Hematopoietic multipotent progenitor cell treated with erythropoietin and hydrocortisone succinate and interleukin-3 and kit ligand, for 8 days (in vitro differentiated cells): ENCODE measurements at places on chromosomes 6 and 20.

DNA sequence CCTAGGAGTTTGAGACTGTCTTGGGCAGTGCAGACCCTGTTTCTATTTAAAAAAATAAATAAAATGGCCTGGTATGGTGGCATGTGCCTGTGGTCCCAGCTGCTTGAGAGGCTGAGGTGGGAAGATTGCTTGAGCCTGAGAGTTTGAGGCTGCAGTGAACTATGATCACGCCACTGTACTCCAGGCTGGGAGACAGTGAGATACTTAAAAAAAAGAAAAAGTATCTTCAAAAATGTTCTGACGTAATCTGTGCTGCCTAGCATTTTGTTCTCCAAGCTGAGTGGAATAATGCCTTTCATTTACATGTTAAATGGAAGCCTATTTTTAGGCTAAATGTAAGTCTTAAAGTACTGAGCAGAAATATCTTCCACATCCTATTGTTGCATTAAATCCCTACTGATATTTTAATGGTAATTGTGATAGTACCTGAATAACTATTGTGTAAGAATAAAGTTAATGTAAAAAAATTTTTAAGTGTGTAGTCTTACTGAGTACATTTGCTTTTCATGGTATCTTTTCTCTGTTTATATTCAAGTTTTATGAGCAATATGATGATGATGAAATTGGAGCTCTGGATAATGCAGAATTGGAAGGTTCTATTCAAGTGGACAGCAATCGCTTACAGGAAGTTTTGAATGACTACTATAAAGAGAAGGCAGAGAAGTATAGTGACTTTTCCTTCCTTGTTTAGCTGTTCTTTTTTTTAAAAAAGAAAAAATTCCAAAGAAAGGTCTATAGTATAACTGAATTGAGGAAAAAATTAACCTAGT is 4.2 kb upstream of the ZC2HC1B start:
- DNase-seq, result no peak

GRCh38 chr6:20265842-20266241 is 53.6 kb upstream of the MBOAT1 start:
- no peak for DNase-seq

DNA sequence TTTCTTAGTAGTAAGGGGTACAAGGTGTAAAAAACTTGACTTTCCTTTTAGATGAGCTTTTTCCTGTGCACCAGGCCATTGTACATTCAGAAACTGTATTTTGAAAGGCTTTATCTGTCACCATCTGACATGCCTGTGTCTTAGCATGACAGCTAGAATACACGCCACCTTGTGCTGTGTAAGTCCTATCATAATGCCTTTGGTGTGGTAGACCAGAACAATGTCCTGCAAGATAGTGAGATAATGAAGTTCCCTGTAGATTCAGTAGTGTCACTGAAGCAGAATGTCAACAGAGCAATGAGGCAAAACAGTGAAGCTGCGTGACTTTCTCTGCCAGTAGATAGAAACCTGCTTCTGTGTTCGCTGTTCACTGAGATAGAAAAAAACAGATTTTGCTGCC is 105.8 kb downstream of the JAG1 start:
- no peak for DNase-seq

DNA sequence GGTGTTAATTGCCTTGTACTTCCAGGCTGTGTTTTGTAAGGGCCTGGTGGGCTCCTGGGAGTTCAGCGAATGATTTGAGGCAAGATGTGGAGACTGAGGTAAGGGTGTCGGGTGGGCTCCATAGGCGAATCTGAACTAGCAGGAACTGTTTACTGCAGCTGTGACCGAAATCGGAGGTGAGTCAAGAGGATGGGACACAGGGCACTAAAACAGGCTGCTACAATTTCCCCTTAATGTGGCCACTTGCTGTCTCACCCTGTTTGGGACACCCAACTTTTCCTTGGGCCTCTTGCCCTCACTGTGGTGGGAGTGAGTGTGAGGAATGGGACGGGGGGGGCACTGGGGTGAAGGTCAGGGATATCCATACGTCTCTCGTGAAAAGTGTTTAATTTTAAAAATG is 53.9 kb upstream of the MCUR1 start:
- no peak for DNase-seq

DNA sequence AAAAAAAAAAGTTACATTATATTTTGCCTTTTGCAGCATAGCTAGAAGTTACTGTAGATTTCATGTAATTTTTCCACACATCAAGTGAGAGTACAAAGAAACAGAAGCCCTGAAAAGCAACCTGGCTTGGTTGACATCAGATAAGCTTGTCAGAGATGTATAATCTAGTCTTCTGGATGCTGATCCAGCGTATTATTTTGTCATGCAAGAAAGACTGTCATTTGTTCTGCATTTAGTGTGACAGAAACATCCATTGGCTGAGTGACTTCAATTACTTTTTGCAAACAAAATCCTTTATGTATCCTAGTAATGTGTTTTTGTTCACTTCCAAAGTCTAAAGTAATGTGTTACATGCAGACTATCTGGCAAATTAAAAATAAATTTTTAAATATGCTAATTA is 75.3 kb downstream of the FAM83B start:
- no peak for DNase-seq

- DNase-seq, result no peak
Measured at GRCh38 chr6:112330071-112330878, 16.9 kb upstream of the RFPL4B start.

DNA sequence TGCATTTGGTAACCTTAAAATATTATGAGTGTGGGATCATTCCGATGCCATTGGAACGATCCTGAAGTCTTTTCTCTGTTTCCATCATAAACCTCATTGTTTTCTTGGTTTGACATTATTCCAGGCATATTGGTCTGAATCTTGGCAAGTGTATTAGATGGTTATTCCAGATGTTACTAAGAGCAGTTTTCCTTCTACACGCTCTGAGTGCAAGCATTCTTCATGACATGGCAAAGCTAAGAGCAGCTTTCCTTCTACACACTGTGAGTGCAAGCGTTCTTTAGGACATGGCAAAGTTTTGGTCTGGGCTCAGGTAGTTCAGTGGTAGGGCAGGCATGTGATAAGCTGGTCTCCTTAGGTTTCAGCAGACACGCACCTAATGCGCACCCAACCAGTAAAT is 53.0 kb downstream of the SMOC2 start:
- DNase-seq, result no peak

GRCh38 chr6:126307849-126308248 is 32.1 kb upstream of the CENPW start:
- no peak for DNase-seq

DNA sequence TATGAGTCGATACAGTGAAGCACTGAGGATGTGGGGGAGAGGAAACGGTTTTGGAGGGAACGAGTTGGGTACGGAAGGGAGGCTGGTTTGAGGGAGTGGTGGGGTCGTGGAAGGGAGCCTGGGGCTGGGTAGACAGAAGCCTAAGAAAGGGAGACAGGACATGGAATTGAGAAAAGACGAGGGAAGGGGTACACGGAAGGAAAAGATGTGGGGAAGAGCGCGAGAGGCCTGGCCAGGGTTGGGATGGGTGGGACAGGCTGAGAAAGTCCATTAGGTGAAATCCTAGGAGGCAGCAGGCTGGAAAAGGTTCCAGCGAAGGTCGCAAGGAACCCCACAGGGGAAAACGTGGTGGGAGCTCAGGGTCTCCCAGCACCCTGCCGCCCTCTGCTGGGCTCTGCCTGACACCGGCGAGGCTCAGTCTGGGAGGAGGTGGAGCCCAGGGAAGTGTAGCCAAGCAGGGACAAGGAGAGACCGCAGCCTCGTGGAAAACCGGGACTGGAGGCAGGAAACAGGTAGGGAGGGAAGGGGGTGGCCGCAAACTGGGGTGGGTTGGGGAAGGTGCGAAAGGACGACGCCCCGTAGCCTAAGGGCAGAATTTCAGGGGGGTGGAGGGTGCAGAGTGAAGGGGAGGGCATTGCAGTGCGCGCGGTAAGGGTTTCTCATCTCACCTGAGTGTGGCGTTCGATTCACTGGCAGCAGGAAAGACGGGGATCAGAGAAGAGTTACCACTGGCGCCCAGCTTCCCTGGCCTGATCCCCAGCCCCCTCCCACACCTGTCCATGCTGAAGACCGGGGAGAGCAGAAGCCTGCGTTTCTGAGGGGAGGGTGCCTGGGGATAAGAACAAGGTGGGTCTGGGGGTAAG is 4.3 kb downstream of the GABBR1 start:
- DNase-seq, result peak; percentile 33

- no peak for DNase-seq
Measured at GRCh38 chr6:161130967-161131766, 139.6 kb downstream of the MAP3K4 start.

DNA sequence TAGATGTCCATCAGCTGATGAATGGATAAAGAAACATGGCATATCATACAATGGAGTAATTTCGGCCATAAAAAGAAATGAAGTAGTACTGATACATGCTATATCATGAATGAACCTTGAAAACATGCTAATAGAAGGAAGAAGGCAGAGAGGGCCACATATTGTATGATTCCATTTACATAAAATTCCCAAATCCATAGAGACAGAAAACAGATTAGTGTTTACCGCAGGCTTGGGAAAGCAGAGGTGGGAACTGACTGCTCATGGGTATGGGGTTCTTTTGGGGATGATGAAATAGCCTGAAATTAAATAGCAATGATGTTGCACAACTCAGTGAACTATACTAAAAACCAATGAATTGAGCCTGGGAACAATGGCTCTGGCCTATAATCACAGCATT is 58.3 kb downstream of the SERAC1 start:
- no peak for DNase-seq

- no peak for DNase-seq
Measured at GRCh38 chr6:135831016-135831415, 20.5 kb upstream of the PDE7B start.

- DNase-seq, result no peak
Measured at GRCh38 chr20:44731657-44732056, 14.0 kb upstream of the KCNK15 start.

DNA sequence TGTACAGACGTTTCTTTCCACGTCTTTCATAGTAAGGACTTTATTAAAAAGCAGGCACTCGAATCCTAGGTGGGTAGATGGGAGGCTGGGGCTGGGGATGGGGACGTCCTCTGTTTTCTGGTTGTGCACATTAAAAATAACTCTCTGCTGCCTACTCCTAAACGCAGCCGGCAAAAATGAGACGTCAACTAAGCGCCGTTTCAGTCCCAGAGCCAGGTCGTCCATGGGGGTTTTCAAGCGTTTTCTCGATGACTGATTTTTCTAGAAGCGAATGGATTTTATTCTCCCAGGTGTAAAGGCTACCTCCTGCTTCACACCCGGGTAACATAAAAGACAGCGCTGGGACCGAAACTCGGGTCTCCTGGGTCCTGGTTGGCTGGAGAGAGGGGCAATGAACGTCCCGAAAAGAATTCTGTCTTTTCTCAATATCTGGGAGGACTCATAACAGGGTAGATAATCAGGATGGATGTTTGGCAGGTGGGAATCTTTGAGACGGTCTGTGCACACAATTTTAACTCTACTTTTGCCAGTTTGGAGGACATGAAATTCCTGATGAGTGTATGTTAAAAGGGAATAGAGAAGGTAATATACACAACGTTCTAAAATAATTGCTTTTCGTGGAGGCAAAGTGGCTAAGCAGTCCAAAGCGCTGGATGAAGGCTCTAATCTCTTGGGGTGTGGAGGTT is 25.2 kb downstream of the GPX6 start:
- DNase-seq, result no peak

DNA sequence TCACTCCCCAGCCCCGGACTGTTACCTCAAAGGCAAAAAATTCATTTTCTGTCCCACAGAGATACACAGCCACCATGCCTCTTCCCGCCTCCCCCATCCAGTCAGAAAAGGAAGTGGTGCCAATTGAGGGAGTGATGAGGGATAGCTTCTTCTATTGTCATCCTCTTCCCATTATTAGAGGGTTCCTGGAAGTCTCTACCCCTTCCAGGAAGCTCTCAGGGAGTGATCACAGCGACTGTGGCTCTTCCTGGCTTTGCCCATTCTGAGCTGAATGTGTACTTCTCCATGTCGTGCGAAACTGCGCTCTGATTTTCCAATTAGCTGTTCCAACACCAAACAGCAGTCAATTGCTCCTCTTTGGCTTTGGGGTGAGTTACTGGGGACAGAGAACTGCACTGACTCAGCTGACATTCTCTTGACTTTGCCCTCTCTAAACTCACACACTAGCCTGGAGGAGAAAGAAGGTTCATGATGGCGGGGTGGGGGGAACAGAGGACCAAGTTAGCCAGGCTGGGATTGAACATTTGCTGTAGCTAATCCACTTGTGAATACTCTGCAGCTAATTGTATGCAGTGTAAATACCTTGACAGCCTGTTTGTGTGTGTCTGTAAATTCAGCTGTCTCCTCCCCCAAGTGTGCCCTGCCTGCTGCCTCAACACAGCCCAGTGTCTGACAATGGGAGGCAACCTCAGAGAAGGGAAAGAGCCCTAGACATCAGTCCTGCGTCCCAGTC is 2.4 kb upstream of the MDGA1 start:
- no peak for DNase-seq

DNA sequence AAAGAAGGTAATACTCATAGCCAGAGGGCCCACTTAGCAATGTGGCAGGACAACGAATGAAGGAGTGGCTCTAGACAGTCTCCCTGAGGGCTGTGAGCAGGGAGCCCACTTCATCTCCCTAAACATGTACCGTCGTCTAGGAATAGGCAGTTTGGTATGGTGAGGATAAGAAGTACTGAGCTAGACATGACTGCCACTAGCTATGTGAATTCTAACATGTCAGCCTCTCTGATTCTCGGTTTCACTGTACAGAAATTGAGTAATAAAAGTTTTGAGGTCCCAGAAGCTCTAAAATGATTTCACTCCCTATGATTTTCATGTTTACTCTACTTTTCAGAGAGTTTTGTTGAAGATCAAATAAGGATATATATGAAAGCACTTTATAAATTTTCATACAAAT is 107.1 kb downstream of the AHI1 start:
- DNase-seq, result no peak

DNA sequence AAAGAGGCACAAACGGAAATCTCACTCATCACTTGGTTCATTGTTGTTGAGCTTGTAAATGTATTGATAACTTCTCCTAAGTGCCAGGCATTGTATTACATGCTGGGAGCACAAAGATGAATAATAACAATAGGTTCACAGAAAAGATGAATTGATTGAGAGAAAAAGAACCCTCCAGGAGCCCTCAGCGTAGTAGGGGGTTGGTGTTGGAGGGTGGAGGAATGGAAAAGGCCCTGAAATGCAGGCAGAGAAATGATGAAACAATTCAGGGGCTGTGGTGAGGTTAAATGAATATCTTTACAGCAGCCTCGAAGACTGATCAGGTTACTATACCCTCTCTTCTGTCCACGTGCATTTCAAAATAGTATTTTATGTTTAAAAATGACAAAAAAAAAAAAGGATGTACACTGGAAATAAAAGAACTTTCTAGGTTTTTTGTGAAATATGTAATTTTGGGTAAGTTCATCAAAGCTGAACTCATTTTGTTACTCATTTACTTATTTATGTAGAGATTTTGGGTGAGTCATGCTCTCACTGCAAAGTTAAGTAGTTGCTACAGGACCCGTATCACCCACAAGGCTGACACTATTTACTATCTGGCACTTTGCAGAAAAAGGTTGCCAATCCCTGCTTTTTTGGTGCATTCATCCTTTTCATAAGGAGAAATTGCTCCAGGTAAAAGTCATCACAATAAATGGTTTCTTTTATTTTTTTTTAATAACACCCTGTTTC is 277.3 kb downstream of the ZNF217 start:
- DNase-seq, result no peak

- no peak for DNase-seq
Measured at GRCh38 chr6:100216760-100217159, 222.7 kb upstream of the MCHR2 start.

GRCh38 chr6:124551711-124552233 is 410.5 kb upstream of the RNF217 start:
- DNase-seq, result no peak

GRCh38 chr6:88641178-88641903 is 322.1 kb downstream of the RNGTT start:
- DNase-seq, result no peak
